Activated naive CD4-positive, alpha-beta T cell treated with Interleukin-2 at 50 U/mL for 16 hours (primary cell): ENCODE measurements at places on chromosomes 11 and 22.

GRCh38 chr22:19820880-19821522, 33.7 kb downstream of the GNB1L start:
- DNase-seq: no peak

GRCh38 chr11:23310276-23310675, 450.0 kb upstream of the CCDC179 start:
- DNase-seq: no peak

DNA sequence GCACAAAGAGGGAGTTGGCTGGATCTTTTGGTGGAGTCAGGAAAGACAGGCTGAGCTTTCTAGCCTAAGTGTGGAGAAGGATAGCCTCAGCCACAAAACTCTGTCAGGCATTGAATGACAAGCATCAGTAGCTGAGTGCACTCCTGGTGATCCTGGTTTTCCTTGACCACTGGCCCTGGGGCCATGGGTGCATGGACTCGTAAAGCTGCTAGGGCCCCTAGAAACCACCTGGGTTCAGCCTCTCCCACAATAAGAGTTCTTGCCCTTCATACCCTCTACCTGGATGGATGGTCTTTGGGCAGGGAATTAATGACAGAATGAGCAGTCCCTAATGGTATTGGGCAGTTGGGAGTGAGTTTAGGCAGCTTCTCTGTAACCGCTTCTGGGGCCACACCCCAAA, 22.9 kb downstream of the TUB start:
- DNase-seq: no peak

- DNase-seq: peak; percentile 32
These were observed 11.3 kb upstream of the NFAM1 start for GRCh38 chr22:42443240-42444076.

DNA sequence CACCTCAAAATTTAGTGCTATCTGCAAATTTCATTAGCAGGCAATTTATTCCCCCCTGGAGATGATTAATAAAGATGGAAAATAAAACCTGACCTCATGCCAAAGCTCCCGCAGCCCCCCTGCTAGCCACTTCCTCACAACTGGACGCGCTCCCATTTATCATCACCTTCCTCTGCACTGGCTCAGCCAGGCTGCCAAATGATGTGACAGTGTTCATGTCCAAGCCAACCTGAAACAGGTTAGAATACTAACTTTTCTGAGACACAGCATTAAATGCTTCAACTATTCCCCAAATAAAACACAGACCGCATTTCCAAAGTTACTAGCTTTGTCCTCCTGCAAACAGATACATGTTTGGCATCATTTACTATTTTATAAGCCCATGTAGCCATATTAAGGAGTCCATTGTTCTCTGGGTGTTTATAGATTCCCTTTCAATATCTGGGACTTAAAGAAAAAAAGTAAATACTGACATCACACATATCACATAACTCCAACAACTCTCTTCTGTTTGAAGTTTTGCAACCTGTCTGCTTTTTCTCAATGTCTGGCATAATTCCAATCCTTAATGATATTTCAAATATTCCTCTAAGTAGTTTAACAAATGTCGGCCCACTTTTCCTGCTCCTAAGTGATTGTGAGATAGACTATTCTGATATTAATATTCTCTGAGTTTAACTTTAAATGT, 829.7 kb upstream of the FAT3 start:
- no peak for DNase-seq

DNA sequence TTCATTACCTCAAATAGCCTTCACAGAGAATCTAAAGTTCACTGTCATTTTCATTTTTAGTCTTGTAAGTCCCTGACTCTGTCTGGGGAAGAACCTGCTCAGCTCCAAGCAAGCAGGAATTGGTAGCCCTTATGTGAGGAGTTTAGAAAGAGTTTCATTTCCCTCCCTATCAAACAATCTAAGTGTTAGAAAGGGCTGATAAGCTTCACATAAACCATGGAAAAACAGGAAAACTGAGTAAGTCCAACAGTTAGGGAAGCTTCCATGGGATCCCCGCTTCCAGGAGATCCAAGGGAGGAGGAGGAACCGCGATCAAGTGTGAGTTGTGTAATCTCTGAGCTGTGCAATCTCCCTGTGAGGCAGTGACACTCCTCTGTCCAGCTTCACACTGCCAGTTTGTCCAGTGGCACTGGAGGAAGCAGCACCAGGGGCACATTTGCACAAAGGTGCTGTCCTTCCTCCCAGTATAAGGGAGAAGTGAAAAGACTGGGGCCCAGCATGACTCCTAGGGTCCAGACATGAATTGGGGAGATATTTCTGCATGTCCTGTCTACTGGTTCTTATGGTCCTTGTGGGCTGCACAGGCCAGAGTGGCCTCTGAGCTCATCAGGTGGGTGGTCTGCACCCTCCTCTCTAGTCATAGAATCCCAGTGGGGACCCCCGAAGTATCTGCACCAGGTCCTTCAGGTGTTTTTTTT, 4.3 kb downstream of the PRAME start:
- no peak for DNase-seq

- no peak for DNase-seq
These were observed 12.2 kb downstream of the MOV10L1 start for GRCh38 chr22:50101870-50102565.

DNA sequence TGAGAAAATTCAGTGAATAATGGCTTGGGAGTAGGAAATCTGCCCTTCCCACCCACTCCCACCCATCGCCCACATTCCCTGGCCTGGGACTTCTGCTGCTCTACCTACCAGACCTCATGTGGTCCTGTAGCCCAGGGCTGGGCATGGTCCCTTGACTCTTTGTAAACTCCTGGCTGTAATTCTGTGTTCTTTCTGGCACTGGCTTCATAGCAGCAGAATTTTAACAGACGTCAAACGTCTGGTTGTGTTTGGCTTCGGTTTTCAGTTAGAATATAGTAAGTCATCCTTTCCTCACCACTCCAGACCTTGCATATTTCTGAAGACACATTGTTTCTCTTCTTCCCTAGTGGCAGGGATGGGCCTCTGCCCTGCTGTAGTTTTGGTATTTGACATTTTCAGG, 210.6 kb downstream of the CSNK2A3 start:
- DNase-seq: no peak
